ENCODE measurements at places on chromosomes 12 and 14. TPM values are rescaled to one million over a fixed set of nuclear protein-coding genes. Genes with fewer than 3 reads are reported as not detected.

The SRSF5 gene
- total RNA-seq = 394 TPM

GRCh38 chr12:24954261-24954660 lies 5.4 kb upstream of the BCAT1 start:
- DNase-seq = no peak

- DNase-seq = no peak
Observed at GRCh38 chr14:91128699-91129098, 14.8 kb downstream of the DGLUCY start.

GRCh38 chr12:6416596-6416995 lies 28.2 kb upstream of the CD27 start:
- no peak for DNase-seq

Data from activated B cell treated with CpG ODN at 0.5 μM for 24 hours (primary cell).